GM19239 (cell line): ENCODE measurements at places on chromosomes 7 and 10.

- no peak for DNase-seq
Observed at GRCh38 chr7:151385626-151386300, 24.1 kb downstream of the WDR86 start.

- DNase-seq = no peak
Observed at GRCh38 chr7:144388950-144389349, 14.5 kb downstream of the NOBOX start.

DNA sequence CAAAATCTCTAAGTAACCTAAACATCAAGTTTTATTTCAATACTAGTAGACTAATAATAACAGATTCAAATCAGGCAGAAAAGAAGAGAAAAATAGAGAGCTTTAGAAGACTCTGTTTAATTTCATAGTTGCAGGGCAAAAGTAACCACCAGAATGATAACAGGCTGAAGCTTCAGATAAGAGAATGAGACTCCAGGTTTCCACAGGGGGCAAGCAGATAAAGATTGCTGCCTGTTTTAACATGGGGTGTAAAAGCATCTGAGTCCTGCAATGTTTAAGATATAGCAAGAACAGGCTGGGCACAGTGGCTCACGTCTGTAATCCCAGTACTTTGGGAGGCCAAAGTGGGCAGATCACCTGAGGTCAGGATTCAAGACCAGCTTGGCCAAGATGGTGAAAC is 11.0 kb downstream of the CROT start:
- DNase-seq = no peak

GRCh38 chr10:113091920-113092319 is 141.9 kb downstream of the TCF7L2 start:
- DNase-seq = no peak

DNA sequence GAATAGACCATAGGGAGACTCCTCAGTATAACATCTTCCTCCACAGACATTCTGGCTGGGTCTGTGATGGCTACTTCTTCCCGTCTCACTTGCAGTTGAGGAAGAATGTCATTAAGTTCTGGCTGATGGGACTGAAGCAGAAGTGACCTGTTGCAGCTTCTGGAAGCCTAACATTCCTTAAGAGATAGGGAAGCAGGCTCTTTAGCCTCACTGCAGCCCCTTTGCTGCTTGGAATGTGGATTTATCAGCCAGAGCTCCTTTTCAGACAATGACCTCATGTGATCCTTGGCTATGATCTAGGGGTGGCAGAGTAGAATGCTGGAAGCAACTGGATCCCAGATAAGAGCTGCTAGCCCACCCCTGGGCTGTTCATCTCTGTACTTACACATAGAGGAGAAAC is 142.5 kb downstream of the RNF216 start:
- no peak for DNase-seq

- no peak for DNase-seq
Observed at GRCh38 chr10:89348481-89348880, 20.7 kb downstream of the IFIT3 start.

DNA sequence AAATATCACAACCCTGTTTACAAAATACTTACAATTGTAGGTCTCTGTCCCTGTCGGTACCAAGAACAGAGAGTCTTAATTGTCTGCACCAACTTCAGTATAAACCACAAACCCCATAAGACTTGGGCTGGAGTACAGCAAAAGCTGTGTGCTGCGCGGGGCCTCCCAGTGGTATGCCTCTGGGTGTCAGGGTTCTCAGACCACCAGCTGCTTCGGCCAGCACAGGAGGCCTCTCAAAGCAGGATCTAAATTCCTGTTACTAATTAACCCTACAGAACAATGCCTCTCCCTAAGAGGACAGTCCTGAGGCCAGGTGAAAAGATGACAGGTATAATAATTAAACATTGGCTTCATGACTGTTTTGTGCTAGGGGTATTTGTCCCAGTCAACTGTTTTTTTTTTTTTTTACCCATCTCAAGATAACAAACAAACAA is 957 bp upstream of the SVIL start:
- peak; percentile 14 for DNase-seq

- no peak for DNase-seq
Observed at GRCh38 chr7:33530664-33531063, 374.7 kb upstream of the BMPER start.

DNA sequence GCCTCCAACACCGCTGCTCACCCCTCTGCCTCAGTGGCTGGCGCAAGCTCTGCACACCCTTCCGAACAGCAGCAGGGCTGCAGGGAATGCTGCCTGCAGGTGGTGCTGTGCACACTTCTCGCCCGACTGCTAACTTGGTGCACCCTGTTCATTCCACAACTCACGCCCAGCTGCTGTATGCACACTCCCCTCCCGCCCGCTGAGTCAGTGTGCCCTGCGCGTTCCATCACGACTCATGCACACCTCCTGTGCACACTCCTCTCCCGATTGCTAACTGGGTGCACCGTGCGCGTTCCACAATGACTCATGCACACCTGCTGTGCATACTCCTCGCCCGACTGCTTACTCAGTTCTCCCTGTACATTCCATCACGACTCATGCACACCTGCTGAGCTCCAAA is 21.5 kb downstream of the ADARB2 start:
- no peak for DNase-seq

DNA sequence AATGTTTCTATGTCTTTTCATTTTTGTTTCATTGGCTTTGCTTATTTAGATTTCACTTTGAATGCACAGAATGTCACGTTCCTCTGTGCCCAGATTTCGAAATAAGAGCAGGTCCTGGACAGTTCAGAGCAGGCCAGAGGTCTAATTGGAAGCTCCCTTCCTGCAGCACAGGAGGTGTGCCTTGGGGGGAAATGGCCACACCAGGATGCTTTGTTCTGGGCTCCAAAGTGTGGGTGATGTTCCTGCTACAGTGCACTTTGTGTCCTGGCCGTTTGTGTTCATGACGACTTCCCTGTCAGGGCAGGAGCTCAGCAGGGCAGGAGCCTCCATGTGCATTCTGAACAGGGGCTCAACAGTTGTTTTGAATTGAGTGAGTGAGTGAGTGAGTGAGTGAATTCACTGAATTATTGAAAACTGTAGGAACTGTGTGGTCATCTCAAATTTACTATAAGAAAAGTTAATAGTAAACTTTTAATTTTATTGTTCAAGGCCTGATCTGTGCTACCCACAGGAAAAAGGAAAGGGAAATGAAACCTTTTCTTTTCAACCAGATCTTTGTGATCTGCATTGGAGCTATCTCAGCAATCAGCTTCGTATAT is 109.5 kb upstream of the GJD4 start:
- DNase-seq = peak; percentile 12

DNA sequence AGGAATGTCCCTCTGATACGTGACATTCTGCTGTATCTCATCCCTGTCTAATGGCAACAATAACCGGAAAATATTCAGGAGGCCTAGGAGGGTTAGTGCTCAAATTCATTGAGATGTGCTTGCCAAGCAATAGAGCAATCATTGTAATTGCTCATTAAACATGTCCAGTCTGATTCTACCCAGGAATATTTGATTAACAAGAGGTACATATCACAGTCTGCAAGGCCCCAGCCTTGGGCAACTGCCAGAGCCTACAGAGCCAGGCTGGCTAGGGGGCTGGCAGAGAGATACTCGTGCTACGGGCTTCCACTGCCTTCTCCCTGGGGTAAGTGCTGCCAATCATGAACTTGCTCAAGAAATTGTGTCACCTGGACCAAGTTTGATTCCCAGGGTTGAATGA is 99.1 kb downstream of the ALOX5 start:
- DNase-seq = no peak
